ENCODE measurements at places on chromosomes 11 and 22.

DNA sequence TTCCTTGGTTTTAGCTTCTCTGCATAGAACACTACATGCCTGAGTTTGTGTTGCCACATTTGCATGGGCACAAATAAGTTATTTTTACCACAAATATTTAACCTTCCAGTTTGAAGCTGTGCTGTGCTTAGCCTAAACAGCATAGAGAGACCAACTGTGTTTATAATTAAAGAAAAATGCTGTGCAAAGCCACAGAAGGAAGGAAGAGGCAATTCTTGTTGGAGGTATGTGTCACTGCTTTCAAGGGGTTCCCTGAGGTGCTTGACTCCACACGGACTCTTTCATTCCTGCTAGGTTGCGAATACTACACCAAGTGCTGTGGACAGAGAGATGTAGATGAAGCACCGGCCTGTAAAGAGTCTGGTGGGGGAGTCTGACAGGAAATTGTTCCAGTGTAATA, 47.6 kb upstream of the OLFML1 start:
- no peak for DNase-seq

DNA sequence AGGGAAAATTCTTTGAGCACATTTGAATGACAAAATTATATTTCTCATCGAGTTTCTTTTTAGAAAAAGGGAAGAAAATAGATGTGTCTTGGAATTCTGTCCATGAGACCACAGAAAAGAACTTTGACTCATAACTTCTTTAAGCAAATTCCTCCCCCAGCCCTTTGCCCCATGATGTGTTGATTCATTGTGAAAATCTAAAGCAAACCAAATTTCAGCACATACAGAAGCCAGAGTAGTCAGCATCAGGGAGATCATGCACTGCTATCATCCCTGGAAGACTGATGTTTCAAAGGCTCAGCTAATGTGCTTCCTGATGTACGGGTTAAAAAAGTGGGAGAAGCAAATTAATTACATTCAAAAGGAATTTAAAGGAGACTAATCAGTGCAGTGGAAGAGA, 159.7 kb downstream of the FAT3 start:
- DNase-seq: no peak

DNA sequence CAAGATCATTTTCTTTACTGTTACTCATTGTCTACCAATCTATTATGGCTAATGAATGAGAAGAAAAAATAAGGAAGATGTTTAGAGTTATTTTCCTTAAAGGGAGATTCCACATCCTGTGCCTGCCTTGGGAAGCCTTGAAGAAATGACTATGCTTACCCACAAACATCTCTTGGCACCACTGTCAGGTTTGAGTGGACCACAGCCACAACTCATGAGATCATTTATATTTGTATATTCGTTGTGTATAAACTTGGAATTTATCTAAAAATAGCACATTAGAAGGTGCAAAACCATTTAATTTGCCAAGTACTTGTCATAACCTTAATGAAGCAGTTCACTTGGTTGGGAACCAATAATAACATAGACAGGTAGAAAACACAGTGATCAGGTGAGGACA, 740.8 kb downstream of the DLG2 start:
- no peak for DNase-seq

- DNase-seq: no peak
These were observed 60.1 kb downstream of the SOX6 start for GRCh38 chr11:16296273-16296672.

DNA sequence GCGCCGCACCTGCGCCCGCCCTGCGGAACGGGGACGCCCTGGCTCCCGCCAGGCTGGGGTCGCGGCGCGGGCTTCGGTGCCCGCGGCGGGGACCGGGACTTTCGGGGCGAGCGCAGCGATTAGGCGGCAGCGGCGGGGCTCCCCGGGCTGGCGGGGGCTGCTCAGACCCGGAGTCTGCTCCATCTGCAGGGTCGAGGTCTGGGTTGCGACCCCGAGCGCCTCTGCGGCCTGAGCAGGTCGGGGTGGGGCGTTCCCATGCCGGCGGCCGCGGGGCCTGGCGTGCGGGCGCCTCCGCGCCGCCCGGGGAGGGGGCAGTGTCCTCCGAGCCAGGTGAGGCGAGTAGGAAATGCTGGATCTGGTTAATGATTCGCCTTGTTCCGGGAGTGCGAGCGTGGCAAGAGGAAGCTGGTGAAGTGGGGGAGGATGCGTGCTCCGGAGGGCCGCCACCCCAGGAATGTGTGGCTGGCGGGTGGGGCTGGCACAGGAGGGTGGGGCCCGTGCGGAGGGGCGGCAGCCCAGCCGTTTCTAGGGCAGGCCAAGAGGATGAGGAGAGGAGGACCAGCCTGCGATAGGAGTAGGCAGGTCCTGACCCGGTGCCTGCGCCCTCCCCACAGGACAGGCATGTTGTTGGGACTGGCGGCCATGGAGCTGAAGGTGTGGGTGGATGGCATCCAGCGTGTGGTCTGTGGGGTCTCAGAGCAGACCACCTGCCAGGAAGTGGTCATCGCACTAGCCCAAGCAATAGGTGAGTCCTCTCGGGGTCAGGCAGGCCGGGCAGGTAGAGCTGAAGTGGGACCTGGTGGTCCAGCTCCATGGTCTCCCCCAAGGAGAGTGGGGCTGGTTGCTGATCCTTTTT, 606 bp downstream of the RASSF7 start:
- no peak for DNase-seq

DNA sequence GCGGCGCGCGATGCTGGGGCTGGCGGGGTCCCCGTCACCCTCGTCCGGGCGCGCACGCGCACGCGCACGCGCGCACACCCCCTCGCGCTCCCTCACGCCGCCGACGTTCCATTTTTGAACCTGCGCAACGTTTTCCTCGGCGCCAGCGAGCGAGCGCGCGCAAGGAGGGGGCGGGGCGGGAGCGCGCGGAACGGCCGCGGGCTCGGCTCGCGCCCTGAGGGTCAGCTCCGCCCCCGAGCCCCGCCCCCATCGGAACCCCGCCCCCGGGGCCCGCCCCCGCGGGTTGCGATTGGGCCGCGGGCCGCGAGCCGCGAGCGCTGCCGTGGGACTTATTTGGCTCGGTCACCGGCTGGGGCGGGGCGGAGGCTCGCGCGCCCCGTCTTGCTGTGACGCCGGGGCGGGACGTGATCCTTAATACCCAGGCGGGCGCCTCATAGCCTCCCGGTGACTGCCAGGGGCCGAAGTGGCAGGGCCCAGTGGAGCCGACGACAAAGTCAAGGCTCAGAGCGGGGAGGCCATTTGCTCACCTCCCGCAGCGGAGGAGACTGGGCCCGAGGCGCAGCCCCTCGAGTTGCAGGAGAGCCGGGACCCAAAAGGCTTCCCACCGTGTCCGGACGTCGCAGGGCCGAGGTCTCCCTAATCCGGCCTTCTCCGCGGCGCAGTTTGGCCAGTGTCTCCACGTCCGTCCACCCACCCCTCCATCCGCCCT, at the start of gene CBX7:
Gene CBX7 (minus strand): TSS at position 170 of the 709 bp plus-strand sequence. CDS start 236 bp downstream, outside the sequence.
- DNase-seq: peak; percentile 89

- DNase-seq: no peak
These were observed 89.3 kb downstream of the MPPED1 start for GRCh38 chr22:43500792-43501785.

GRCh38 chr11:15805726-15806125, 550.6 kb downstream of the SOX6 start:
- DNase-seq: no peak

DNA sequence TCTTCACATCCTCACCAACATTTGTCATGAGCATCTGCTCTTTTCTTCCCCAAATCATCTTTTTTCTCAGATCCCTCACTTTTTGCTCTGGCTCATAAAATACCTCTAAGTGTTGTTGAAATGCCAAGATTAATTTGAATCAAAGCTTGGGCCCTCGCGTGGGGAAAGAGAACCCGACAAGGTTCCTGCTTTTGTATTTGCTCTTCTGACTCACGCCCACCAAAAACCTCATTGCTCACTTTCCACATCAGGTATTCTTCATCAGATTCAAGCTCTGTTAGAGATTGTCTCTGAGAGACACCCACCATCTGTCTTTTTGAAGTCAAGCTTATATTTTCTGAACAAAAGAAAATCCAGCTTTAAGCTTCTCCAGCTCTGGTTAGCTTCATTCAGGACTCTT, 52.9 kb upstream of the FBXO3 start:
- DNase-seq: no peak

DNA sequence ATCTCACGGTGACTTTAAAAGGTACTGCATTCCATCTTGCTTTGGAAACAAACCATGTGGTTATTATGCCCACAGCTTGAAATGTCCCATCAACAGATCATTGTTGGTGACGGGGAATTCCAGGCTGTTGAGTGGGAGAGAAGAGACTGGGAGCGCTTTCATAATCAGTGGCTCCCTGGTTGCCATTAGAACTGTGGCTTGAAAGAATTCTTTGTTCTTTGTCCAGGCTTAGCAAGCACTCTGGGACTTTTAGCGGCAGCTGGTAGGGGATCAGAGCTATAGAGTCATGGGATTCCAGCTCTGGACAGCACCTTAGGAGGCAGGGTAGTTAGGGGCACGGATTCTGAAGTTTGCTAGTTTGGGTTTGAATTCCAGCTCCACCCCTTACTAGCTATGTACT, 22.0 kb downstream of the MMP20 start:
- DNase-seq: no peak

DNA sequence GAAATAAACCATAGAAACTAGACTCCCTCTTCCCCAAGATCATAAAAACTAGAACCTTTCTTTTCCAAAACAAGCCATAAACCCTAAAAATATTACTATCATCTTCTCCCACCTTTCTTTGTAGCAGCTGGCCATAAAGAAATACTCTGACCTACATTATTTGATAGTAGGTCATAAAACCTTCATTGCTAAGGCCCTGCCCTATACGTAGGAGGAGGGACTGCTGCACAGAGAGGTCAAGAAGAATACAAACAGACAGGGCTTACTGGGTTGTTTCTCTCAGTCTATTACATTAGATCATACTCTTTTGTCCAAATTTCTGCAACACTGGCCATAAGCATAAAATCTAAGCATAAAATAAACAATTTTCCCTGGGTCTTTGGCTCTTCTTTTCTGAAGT, 101.5 kb downstream of the TYR start:
- DNase-seq: no peak

DNA sequence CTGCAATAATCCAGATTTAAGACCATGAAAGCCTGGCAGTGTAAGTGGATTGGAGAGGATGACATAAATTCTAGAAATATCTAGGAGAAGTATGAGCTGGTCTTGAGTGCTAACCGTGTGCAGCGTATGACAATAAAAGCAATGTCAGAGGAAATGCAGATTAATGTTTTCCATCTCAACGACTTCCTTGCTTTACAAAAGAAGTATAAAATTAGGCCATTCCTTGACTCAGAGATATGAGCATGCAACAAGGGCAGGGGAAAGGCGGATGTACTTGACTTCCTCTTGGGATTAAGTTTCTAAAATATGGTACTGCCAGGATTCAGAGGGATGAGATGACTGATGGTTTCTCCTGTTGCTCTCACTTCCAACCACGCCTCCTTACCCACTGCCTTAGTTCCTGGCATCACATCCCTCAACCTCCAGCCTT, 32.3 kb downstream of the ADAMTS15 start:
- no peak for DNase-seq

- no peak for DNase-seq
These were observed 86.2 kb upstream of the LINC01488 start for GRCh38 chr11:69395287-69395686.

DNA sequence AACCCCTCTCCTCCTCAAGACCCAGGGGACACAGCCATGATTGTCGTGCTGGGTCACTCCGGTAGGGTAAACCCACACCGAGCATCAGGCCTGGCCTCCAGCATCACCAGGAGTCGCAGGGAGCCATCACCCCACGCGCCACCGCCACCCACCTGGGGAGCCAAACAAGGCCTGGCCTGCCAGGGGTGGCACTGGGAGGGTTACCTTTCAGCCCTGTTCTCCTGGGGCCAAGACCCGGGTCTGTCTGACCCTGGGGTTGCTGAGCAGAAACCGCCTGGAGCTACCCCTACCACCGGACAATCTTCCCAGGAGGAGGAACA, 39.3 kb upstream of the NNMT start:
- no peak for DNase-seq

- DNase-seq: no peak
These were observed 4.7 kb upstream of the C11orf86 start for GRCh38 chr11:66970371-66970806.

- peak; percentile 75 for DNase-seq
These were observed 53.1 kb downstream of the ARRB1 start for GRCh38 chr11:75298191-75298975.

- DNase-seq: no peak
These were observed 32.8 kb upstream of the LDLRAD3 start for GRCh38 chr11:35911013-35911412.

DNA sequence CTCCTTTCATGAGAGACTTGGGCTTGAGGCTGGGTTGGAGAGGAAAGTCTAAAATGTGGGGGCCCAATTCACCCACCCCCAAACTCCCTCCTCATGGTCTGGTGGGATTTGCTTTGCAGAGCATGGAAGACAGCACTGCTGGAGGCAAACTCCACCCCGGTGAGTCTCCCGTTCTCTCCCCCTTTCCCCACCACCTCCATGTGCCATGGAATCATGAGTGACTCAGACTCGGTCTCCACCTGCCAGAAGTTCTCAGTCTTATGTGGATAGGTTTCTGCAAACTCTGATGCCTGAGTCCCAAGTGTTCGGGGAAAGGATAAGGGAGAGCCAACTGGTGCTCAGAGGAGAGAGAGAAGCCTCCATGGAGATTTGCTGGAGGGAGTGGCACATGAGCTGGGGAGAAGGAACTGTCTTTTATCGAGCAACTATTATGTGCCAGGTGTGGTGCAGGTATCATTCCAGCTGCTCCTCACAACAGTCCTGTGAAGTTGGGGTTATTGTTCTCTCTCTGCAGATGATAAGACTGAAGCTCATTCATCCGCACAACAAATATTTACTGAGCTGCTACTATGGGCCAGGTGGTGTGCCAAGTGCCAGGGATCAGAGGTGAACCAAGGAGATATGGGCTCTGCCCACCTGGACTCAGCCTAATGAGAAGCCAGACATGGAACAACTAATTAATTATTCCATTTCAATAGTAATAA, 6.6 kb downstream of the PLEKHB1 start:
- DNase-seq: no peak

DNA sequence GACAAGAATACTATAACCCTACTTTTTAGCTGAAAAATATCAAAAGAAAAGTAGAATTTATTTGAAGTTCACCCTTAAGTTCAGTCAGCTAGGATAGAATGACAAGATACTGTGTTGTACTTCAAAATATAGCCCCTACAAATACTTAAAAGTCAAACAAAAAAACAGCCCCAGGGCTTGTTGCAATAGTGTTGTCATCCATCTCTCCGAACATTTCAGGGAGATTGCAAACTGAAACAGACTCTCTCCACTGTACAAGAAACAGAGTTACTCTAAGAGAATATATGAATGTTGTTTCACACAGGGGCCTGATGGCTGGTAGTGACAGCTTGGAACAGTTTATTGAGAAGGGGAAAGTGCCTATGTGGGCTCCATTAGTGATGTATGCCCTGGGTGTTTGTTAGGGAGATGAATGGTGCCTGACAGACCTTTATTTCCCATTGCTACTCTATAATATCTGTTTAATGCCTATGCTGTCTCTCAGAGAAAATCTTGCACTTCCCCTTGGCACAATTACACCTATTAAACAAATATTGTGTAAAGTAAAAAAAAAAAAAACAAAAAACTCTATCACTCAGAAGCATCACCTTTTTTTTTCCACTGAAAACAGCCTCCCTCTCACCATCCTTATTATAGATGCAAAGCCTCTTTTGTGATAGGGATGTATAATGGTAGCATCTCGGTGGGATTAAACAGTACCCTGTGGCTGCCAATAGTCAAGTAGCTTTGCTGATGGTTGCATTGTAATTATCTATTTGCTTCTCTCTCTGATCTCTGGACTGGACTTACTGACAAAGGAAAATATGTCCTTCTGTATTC, 506.3 kb upstream of the LUZP2 start:
- no peak for DNase-seq

Measured in NCI-H1105 treated with DMSO at 0.1 percent for 48 hours (cell line).